ENCODE measurements at places on chromosomes 11 and 22.

DNA sequence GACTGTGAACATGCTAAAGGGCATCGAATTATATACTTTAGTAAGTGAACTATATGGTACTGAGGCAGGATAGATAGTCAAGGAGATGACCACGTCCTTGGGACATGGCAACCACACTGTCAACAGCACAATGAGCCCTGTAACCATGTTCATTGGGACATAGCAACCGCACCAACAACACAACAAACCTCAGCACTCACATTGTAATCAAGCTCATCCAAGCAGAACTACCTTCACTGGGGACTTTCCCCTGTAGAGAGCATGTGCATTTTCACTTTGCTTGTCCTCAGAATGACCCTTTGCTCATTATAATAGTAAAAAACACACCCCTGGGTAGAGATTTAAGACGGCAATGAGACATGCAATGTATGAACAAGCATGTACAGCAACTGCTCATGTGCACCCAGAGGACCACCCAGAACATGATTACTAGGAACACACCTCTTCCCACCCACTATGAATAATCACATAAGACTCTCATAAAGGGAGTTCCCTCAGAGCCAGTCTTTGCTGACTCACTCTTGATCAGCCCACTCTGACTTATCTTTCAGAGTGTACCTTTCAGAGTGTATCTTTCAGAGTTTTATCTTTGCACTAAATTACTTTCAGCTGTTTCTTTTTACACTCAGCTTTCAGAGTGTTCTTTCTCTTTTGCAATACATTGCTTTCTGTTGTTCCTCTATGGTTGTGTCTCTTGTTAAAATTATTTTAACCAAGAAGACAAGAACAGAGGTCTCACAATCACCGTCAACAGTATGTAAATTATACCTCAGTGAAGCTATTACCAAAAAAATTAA lies 4.1 kb upstream of the PLAAT2 start:
- peak; percentile 75 for DNase-seq

- no peak for DNase-seq
These were observed 31.0 kb downstream of the CECR2 start for GRCh38 chr22:17400305-17400704.

DNA sequence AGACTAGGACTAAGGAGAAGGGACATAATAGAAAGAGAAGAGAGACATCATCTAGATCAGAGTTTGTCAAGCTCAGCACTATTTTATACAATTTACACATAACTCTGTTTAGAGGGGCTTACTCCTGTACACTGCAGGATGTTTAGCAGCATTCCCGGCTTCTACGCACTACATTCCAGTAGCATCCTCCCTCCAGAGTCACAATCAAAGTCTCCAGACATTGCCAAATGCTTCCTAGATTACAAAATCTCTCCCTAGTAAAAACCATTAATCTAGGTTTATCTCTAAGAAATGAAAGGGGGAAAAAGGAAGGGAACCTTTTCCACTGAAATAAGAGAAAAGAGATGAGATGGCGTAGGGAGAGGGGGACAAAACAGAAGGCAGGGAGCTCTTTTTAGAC lies 4.0 kb downstream of the USP28 start:
- DNase-seq: no peak

- no peak for DNase-seq
These were observed 162.2 kb upstream of the NECTIN1 start for GRCh38 chr11:119891055-119891768.

DNA sequence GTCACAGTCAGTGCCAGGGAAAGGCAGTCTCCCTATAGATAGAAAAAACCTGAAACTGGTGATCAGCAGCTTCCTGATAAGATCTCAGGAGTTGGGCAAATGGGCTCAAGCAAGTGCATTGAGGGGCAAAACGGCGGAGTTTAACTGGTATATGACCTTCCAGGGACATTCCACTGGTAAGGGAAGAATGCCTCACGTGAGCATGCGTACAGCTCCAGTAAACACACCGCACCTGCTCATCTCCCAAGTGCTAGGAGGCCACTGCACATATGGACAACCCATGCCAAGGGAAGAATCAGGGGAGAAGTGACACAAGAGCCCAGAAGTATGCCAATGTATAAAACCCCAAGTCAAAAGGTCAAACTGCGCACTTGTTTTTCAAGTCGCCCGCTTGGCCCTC lies 11.6 kb downstream of the HEPHL1 start:
- no peak for DNase-seq

- no peak for DNase-seq
These were observed 2.4 kb downstream of the RASGRP2 start for GRCh38 chr11:64741375-64742086.

DNA sequence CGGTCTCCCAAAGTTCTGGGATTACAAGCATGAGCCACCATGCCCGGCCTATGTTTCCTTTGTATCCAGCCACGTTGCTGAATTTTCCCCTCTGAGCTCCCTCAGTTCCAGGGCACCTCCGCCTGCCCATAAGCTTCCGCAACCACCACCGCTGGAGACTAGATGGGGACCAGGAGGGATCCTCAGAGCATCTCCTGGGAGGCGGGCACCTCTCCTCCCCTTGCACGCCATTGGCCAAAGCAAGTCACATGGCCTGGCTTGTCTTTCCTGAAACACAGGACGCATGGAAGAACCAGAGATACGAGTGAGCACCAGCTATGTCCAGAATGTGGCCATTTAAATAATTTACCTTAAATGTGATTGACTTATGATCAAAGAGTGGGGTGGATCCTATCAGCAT lies 388.3 kb downstream of the BRD1 start:
- no peak for DNase-seq

DNA sequence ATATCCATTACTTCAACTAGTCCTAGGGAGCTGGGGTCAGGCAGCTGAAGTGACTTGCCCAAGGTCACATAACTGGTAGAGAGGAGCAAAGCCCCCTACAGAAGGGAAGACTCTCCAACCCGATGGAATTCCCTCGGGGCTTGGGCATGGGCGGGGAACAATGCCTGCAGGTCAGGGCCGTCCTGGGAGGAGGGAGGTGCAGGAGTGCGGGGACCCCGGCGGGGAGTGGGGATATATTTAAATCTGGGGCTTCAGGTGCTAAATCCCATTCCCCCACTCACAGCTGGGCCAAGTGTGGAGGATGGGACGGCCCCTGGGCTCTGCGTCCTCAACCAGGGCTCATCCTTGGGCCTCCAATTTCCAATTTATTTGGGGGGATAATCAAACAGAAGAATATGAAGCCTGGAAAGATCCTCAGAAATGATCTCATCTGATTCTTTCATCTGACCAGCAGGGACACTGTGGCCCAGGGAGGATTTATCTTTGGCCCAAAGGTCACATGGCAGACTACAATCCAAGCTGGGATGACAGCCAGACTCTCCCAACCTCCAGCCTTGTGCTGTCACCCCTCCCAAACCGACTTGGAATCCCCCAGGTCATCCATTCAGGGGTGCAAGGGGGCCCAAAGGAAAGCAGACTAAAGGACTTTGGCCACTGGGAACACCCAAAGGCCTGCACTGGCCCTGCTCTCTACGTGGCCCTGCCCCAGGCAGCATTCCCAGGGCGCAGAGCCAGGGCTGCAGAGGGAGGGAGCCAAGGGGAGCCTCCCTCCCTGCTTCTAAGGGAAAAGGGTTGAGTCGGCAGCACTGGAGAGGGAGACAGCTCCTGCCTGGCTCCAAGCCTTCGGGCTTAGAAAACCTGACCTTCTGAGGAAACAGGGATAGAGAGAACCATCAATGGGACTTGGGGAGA lies 8.7 kb upstream of the C1QTNF6 start:
- no peak for DNase-seq

GRCh38 chr22:39920134-39920743 lies 19.4 kb downstream of the GRAP2 start:
- peak; percentile 83 for DNase-seq

DNA sequence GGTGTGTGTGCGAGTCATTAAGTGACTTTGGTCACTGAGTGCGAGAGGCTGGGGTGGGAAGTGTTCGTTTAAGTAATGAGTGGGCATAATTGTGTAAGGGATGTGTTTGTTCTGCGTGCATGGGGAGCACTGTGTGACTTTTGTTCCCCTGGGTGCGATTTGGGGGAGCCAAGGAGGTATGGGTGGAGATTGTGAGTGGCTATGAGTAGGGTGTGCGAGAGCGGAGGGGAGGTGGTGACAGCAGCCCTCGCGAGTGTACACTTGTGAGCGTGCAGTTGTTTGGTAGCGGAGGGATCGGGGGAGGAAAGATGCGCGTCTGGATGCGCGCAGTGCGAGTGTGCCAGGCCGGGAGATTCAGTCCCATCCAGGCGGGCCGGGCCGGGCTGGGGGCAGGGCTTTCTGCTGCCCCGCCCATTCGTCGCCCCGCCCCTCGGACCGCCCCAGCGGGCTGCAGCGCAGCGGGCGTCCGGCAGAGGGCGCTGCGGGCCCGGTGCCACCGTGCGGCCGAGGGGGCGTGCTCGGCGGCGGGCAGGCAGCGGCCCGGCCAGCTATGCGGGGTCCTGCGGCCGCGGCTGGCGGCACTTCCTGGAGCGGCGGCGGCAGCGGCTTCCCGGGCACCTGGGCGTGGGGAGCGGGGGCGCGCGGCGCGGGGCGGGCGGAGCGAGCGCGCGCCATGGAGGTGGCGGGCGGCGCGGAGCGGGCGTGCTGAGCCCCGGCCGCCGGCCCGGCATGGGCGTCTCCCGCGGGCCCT lies at the start of gene DGKZ:
Gene DGKZ, plus strand, starts transcription at position 578 of the 751 bp plus-strand sequence. CDS start 197 bp downstream, outside the sequence.
- peak; percentile 92 for DNase-seq

DNA sequence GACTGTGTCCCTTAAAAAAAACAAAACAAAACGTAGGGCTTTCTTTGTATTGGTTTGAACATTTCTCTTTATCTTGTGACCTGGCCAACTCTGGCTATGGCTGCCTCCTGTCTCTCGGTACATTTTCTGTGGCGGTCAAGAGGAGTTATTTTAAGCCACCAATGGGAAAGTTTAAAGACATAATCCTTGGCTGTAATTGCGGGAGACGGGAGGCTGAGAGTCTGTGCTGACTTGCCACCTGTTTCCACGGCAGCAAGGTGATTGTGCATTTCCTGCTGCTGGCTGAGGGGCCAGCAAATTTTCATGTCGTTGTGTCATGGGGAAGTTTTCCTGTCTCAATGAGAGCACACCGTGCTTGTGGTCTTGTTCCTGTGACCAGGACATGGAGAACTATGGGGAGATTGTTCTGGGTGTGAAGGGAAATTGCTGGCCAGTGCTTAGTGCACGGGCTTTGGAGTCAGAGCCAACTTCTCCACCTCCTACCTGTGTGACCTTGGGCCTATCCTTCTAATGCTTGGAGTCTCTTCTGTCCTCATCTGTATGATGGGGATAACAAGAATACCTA lies 11.0 kb downstream of the PTPRJ start:
- DNase-seq: peak; percentile 51

DNA sequence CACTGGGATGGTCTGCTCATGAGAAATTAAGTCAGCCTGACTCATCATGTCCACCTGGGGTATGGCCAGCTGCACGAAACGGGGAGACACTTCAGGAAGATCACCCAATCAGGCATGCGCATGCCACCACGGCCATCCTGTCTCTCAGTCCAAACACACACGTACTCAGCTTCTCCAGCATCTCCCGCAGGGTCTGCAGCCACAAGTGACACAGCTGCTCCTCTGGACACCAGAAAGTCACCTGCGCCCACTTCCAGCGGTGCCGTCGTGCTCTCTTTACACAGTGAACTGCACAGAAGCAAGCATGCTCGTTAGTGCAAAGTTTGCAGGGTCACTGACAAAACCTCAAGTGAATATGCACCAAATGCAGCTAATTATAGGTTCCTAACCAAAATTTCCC lies 18.1 kb downstream of the CERK start:
- no peak for DNase-seq
